ENCODE measurements at places on chromosomes 3 and 15.

- no peak for DNase-seq
Observed at GRCh38 chr3:77699125-77699691, 659.3 kb downstream of the ROBO2 start.

DNA sequence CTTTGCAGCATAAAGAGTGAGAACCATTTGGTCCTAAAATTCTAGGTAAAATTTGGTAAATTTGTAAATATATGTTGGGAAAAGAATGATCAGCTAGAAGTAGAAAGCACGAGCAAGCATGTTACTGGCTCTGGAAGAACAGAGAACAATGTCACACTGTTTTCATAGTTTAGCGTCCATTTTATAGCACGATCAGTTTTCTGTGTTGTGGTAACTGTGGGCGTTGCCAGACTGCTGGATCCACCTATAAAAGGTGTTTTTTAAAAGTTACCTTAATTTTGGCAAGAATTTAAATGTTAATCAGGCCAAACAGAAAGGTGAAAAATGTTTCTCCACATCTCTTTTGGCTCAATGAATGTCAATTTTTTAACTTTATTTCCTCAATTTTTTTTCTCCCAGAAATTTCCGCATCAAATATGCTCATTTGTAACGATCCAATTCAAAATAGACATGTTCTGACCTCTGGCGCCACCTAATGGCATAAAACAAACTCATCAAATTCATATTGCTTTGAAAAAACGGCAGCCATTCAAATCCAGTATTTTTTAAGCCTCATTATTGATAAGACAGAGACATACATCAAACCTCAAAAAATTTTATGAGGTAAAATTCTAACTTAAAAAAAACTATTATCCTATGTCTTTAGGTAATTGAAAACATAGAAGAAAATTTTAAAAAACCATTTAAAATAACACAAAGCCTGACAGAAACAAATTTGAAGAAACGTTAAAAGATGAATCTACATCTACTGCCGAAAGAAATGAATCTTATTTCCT lies 5.5 kb upstream of the GP5 start:
- DNase-seq: no peak

DNA sequence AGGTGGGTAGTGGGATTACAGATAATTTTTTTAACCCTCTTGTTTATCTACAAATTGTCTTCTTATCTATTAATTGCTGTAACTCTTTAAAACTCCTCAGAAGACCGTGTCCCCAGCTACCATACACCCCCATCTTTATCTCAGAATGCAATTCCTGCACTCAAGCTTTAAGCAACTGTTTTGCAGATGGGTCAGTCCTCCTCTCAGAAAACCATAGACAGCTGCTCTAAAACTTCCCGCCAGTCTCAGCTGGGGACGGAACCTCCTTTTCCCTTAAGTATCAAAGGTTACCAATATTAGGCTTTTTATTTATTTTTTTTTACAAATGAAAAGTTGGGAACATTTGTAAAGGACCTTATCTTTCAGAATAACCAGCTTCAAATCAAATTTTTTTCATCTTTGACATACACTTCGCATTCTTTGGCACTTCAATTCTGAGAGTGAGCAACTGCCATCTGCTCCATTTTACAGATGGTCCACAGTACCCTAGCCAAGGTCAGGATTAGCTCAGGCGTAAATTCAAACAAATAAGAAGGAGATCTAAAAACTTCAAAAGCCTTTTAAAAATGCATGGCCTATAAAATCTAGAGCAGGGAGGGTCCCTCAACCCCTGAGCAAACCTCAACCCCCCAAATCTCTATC lies 1.3 kb downstream of the GATM start:
- DNase-seq: no peak

GRCh38 chr3:101133652-101134051 lies 140.4 kb upstream of the ABI3BP start:
- DNase-seq: no peak

DNA sequence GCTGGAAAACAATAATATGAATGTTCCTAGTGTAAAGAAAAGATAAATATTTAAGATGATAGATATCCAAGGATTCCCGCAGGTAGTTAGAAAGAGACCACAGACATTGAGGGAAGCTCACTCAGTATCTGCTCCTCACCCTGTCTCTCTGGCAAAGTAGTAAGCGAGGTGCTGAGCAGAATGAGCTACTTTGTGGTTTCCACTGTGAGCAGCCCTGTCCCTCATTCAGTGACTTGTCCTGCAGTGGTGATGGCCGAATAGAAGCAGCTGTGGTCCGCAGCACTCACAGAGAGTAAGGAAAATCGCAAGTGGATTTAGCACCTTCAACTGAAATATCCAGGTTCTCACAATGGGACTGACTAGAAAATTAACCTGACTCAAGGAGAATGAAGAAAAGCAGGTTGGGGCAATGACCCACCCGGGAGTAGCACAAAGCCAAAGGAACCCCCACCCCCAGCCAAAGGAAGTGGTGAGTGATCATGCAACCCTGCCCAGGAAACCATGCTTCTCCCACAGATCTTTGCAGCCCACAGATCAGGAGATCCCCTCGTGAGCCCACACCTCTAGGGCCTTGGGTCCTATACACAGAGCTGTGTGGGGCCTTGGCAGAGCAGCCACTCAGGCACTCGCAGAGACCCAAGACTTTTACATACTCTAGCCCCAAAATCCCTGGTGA lies 21.8 kb upstream of the SLC25A38 start:
- DNase-seq: no peak

DNA sequence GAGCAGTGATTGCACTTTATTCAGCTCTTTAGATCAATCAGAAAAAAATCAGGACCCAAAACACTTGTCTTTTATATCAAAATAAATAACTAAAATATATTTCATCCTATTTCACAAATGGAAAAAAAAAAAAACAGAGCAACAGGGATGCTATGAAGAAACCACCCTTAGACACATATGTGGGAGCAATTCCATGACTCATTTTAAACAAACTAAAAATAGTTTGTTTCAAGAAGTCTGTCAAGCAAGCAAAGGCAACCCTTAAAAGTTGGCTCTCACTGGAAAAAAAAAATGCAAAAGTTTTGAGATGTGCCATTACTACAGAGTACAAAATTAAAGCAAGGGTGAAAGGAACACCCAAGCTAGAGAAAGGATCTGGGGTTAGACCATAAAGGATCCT lies 5.7 kb downstream of the ATP13A3 start:
- no peak for DNase-seq

- no peak for DNase-seq
Observed at GRCh38 chr3:174229916-174230315, 629.2 kb upstream of the NAALADL2 start.

GRCh38 chr15:65986416-65986815 lies 117.1 kb downstream of the RAB11A start:
- no peak for DNase-seq

- no peak for DNase-seq
Observed at GRCh38 chr3:102180280-102180931, 254.4 kb upstream of the ZPLD1 start.

- no peak for DNase-seq
Observed at GRCh38 chr3:73234354-73235014, 173.0 kb downstream of the EBLN2 start.

DNA sequence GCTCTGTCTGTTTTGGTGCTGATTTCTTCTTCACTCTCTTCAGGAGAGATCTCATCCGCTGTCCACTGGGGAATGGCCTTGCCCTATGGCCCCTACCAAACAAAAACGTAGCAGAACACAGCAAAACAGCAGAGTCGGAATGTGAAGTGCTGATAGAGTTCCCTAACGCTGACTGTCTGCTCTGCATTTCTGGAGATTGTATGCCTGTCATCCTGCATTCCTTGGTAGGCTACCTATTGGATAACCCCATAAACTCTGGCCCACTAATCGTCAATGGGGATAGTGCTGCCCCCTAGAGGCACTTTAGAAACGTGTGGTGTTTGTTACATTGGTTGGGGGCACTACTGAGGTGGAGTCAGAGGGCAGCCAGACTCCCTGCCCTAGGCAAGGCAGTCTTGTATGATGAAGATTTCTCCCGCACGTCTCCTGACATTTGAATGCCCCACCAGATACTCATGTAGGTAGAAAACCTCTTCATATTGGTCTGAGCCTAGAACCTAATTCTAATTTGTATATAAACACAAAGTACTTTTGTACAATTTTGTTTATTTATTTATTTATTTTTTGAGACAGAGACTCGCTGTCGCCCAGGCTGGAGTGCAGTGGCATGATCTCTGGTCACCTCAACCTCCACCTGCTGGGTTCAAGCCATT lies 15.6 kb upstream of the MAGEF1 start:
- peak; percentile 80 for DNase-seq

DNA sequence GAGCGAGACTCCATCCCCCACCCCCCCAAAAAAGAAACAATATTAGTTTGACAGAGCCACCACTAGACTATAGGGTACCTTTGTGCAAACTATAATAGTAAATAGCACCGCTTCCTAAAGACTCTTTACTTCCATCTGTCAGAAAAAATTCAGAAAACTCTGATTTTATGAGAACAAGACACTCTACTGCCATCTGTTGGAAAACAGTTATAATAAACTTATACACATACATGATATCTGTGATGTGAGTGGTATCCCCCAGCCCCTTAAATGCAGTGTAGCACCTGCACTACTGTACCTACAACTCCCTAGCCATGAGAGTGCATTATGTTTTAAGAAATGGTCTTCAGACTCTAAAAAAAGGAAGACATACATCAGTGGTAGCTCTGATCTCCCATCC lies 47.1 kb upstream of the CTDSPL start:
- DNase-seq: no peak

DNA sequence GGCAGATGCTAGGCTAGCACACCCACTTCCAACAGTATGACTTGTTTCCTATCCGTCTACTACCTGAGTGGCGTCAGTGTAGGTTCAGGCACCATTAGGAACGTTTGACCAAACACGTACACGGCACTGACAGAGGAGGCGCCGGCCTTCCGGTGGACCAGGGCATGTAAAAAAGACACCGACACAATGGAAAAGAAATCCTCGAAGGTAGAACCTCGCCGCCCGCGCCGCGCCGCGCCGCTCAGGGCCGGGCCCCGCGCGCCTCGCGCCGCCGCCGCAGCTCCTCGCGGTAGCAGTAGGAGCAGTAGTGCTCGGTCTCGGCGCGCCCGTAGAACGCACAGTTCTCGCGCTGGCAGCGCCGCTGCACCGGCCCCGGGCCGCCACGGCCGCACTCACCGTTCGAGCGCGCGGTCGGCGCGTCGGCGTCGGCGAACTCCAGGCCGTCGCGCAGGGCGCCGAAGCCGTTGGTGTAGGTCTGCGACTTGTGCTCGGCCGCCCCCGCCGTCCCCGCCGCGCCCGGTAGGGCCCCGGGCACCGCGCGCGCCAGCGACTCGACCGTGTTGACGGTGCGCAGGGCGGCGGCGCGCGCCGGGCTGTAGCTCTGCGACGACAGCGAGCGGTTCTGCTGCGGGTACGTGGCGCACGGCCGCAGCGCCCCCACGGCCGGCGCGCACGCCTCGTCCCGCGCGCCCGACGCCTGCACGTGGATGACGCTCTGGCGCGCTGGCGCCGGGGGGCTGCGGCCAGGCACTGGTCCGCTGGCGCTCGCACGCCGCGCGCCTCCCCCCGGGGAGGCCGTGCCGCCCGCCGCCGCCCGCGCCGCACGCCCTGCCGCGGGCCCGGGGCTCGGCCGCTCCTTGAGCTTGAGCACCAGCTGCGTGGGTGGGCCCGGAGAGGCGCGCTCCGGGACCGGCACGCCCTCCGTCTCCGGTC lies 156.7 kb downstream of the KLF13 start:
- no peak for DNase-seq

DNA sequence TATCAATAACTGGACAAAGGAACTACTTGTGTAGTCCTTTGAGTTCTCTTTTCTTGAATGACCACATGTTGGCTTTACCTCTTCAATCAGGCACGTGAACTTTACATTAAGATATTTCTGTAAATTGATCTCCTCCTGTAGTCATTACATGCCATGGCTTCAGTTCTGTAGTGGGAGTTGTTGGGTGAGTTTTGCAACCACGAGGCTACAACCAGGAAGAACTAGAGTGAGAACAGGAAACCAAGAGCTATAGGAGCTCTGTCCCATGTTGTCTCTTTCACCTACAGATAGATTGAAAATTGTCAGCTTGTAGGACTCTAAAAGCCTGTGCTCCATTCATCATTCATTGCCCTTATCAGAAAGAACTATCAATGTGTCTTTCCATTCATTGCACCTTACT lies 2.0 kb downstream of the RSRC1 start:
- DNase-seq: no peak

GRCh38 chr15:40064231-40064894 lies 25.4 kb upstream of the SRP14 start:
- DNase-seq: no peak

DNA sequence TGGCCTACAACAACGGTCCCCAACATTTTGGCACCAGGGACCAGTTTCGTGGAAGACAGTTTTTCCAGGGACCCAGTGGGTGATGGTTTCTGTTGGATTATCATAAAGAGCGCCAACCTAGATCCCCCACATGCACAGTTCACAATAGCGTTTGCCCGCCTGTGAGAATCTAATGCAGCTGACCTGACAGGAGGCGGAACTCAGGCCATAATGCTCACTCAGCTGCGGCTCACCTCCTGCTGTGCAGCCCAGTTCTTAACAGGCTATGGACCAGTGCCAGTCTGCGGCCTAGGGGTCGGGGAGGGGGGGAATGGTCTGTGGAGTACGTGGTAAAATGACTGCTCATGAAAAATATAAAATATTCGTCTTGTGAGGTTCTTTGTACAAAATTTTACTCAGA lies 518.5 kb upstream of the CADM2 start:
- DNase-seq: no peak

- no peak for DNase-seq
Observed at GRCh38 chr3:21426920-21427319, 324.1 kb downstream of the ZNF385D start.

- no peak for DNase-seq
Observed at GRCh38 chr15:59148153-59148833, 43.3 kb downstream of the CCNB2 start.

- no peak for DNase-seq
Observed at GRCh38 chr3:108826309-108827187, 4.0 kb downstream of the TRAT1 start.

DNA sequence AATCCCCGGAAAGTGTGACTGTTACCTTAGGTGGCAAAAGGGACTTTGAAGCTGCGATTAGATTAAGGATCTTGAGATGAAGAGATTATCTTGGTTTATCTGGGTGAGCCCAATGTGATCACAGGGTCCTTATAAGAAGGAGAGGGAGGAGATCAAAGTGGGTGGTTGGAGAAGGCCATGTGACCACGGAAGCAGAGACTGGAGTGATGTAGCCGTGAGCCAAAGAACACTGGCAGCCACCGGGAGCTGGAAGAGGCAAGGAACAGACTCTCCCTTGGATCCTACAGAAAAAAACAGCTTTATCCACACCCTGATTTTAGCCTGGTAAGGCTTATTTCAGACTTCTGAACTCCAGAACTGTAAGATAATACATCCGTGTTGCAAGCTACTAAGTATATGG lies 29.9 kb downstream of the CRABP1 start:
- DNase-seq: no peak

GRCh38 chr3:157527131-157527881 lies 24.1 kb upstream of the VEPH1 start:
- no peak for DNase-seq

DNA sequence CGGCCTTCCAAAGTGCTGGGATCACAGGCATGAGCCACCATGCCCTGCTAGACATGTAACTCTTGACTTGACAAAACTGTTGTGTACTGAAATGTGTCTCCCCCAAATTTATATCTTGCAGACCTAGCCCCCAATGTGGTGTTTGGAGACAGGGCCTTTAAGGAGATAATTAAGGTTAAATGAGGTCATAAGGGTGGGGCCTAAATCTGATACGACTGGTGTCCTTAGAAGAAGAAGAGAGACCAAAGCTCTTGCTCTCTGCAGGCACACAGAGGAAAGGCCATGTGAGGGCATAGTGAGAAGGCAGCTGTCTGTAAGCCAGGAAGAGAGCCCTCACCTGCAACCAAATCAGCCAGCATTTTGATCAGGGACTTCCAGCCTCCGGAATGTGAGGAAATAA lies 361.3 kb downstream of the SV2B start:
- DNase-seq: no peak

- no peak for DNase-seq
Observed at GRCh38 chr15:37788767-37789396, 145.6 kb upstream of the TMCO5A start.

Measured in left renal cortex interstitium (tissue), 4 donors.